Activated CD4-positive, CD25-positive, alpha-beta regulatory T cell treated with anti-CD3 and anti-CD28 coated beads, Interleukin-2, amount 50 U/mL, for 24 hours (primary cell): ENCODE measurements at places on chromosomes 5 and 9.

- no peak for ATAC-seq
These were observed 129.9 kb downstream of the TLE4 start for GRCh38 chr9:79701651-79702050.

- no peak for ATAC-seq
These were observed 797 bp downstream of the FAM78A start for GRCh38 chr9:131275332-131276093.

DNA sequence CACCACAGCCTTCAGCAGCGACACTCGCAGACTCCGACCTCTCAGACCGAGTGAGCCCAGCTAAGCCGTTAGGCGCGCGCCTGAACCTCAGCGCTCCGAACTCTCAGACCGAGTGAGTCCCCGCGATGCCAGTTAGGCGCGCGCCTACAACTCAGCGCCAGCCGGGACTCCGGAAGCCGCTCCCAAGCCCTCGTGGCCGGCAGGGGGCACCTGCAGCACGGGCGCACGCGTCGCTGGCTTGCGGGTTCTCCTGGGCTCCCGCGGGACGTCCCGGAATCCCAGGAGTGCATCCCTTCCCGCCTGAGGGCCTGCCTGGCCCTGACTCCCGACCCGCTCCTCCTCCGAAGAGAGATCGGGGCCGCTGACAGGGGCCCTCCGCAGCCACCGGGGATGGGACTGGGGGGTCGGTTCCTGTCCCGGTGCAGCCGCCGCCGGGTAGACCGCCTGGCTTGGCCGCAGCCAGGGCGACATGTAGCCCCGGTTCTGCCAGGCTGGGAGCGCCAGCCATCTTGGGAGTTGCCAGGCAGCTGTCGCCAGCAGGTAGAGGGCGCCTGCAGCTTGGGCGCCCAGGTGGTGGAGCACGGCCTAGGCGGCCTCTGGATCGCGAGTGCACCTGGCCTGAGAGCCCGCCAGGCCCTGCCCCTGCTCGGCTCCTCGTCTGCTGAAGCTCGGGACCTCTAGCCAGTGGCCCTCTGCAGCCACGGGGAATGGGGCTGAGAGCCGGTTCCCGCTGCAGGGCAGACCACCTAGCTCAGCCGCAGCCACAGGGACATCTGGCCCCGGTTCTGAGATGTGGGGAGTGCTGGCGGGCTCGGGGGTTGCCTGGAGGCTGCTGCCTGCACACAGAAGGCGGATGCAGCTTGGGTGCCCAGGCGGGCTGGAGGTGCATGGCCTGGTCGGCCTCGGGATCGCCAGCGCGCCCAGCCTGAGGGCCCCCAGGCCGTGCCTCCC is at the start of gene ANKRD18A:
Gene ANKRD18A, minus strand, starts transcription at position 114 of the 951 bp plus-strand sequence. CDS start 311 bp downstream, outside the sequence.
- ATAC-seq = peak; percentile 79

DNA sequence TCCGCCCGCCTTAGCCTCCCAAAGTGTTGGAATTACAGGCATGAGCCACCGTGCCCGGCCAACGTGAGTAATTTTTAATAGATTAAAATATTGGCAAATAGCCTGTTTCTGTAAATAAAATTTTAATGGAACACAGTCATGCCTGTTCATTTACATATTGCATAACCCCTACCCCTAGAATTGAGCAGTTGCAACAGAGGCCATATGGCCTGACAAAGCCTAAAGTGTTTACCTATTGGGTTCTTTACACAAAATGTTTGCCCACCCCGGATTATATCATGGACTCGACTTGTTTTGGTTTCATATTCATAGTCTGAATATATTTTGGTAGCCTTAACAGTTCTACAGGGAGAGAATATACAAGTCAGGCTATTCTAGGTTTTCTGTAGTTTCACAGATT is 5.3 kb downstream of the NSA2 start:
- no peak for ATAC-seq

DNA sequence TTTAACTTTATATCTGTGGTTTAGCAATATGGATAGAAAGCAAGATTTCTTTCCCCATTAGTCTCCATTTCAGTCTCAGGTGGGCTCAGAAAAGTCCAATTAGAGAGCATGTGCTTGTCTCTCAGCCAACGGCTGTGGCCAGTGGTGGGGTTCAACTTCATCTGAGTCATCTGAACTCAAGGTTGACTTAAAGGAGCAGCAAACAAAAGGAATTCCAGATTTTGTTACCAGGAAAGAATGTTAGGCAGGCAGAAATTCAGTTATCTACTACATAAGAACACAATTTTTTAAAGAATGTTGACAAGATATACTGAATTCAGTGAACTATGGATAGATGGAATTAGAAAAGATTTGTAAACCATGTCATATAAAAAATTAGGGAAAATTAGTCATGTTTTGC is 784.1 kb downstream of the MAT2B start:
- no peak for ATAC-seq

DNA sequence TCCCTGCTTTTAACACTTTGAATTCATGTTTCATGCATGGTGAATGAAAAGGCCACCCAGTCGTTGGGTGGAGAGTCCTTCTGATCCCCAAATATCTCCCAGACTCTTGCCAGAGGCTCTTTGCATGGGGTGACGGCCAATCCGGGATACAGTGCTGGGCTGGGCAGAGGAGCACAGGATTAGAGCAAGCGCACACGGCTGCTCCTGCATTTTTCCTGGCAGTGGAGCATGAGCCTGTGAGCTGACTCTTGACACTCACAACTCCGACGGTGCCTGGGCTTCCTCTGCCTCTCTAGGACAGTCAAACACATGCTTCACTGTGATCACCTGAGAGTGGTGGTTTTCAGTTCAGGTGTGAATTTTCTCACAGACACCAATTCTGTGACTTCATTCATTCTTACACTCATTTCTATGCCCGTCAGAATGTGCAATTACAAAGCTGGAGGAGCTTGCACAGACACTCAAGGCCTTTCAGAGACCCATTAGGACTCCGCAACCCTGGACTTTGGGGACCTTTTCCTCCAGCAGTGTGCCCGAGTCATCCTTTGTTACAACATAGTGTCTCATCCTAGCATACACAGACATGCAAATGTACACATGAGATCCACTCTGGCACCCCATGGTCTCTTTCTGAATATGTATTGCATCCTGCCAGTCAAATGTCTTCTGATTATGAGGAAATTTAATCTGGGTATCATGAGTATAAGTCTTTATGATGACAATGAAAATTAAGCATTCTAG is 206.6 kb downstream of the ICE1 start:
- ATAC-seq = no peak

- no peak for ATAC-seq
These were observed 45.8 kb upstream of the FCN1 start for GRCh38 chr9:134963546-134963945.

GRCh38 chr9:25442526-25442925 is 235.7 kb downstream of the TUSC1 start:
- no peak for ATAC-seq

DNA sequence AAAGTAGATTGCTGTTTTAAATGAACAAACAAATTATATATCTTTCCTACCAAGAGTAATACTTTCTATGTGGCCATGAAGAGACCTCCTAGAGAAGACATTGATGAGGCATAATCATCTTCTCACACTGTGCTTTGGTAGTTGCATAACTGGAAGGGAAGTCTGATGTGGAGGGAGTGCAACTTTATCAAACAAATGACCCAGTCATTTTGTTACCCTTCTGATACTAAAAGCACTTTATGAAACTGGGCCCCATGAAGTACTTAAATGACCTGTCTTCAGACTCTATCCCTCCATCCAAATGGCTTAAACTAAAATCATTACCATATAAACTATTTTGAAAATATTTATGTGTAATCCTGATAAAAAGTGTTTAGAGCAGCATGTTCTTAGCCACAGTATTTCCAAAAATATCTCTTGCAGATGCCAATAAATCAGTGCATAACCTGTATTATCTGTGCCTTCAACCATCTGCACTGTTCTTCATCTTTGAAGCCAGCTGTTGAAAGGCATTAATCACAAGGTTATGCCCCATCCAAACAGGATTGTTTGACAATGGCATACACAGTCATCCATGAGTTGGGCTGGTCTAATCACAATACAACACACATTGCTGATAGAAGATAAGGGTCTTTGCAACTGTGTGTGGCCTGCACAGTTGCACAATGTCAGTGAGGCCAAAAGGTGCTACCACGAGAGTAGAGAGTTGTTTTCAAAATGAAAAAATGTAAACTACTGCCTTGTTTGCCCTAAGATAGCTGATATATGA is 31.9 kb upstream of the MIER3 start:
- ATAC-seq = no peak

- peak; percentile 55 for ATAC-seq
These were observed 40.1 kb downstream of the MLLT3 start for GRCh38 chr9:20582150-20582549.

- ATAC-seq = peak; percentile 33
These were observed 1.3 kb downstream of the PTCH1 start for GRCh38 chr9:95515272-95516113.

- no peak for ATAC-seq
These were observed 10.8 kb upstream of the PRRC2B start for GRCh38 chr9:131382850-131383729.

DNA sequence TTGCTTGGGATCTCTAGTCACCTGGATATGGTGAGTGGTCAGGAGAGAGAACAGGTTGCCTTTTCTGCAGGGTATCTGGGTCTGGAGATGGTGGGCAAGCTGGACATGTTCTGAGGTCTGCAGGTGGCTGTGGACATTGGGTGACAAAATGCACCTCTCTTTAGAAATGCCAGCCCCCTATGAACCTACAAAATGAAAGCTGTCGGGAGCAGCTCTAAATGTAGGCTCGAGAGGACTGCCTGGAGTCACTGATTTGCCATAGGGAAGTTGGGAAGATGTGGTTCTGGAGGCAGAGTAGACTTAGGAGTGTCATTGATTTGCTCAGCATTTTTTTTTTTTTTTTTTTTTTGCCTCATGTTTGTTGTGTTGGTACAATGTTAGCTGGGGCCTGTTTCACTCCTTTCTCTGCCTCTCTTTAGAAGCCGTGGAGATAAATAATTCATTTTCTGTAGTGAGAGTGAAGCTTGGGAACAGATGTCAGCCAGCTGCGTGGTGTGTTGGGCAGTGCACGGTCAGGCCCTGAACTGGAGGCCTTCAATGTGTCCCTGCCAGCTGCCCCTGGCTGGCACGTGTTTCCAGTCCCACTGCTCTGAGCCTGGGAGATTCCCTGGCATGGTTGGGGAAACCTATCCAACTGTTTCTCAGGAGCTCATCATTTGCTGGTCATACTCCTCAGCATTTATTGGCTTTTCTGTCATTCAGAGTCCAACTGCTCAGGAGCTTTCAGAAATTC is 5.4 kb downstream of the RGS3 start:
- ATAC-seq = no peak

- no peak for ATAC-seq
These were observed 160.3 kb downstream of the SLF1 start for GRCh38 chr5:94778732-94779131.

- no peak for ATAC-seq
These were observed 95.6 kb upstream of the SPOCK1 start for GRCh38 chr5:137594717-137595116.

- no peak for ATAC-seq
These were observed 81.6 kb downstream of the RAI14 start for GRCh38 chr5:34737731-34738130.

DNA sequence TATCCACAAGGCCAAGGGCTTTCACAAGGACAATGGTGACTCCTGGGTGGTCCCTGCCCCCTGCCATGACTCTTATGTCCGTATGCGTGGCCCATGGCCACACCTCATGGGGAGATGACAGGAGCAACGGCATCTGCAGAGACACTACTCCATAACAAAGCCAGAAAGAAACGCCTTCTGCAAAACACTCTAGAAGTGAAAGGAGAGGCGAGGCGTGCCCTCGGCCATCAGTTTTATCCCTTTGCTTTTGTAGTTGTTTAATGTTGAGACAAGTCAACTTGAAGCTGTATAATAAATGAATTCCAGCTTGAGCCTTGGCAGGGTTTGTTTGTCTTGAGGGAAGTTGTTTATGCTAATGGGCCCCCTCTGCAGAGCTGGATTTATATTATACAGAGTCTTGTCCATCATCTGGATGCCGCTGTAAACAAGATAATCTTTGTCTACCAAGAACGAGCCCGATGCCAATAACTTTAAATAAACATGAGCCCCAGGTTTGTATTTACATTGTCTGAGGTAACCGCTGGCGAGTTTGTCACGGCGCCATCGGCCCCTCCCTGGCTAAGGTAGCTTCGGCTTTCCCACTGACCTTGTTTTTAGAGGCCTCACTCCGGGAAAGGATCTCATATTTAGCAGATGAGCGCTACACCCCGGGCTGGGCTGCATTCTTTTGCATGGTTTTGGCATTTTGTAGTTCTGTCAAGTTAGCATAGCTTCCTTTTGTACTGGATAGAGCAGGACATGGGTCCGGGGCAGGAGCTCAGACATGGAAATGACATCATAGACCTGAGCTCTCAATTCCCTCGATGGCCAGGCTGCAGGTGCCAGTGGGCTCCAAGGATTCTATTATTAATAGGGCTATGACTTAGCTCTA is 165.3 kb downstream of the ERCC6L2 start:
- ATAC-seq = no peak

DNA sequence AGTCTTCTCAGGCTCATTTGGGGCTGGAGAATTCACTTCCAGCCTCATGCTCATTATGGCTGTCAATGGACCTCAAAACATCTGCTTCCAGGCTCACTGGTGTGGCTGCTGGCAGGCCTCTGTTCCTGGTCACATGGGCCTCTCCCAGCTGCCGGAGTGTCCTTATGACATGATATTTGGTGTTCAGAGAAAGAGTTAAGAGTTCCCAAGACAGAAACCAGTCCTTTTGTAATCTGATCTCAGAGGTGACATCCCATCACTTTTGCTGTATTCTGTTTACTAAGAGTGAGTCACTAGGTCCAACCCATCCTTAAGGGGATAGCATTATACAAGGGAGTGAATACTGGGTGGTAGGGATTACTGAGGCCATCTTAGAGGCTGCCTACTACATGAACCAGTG is 104.6 kb downstream of the CACNA1B start:
- ATAC-seq = no peak

DNA sequence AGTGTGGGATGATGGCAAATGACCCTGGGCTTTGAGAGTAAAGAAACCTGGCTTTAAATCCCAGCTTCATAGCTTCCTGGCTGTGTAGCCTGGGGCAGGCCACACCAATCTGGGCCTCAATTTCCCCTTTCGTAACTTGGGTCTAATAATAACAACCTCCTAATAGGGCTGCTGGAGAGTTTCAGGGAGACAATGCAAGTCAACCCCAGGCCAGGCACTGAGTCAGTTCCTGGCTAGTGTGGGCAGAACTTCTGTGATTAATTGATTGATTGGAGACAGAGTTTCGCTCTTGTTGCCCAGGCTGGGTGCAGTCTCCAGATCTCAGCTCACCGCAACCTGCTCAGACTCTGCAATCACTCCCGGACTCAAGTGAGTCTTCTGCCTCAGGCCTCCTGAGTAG is 3.3 kb upstream of the SH2D3C start:
- ATAC-seq = no peak

- ATAC-seq = no peak
These were observed 17.6 kb upstream of the FCHO2 start for GRCh38 chr5:72938206-72938605.

GRCh38 chr9:116137581-116137980 is 16.0 kb upstream of the PAPPA start:
- ATAC-seq = no peak

DNA sequence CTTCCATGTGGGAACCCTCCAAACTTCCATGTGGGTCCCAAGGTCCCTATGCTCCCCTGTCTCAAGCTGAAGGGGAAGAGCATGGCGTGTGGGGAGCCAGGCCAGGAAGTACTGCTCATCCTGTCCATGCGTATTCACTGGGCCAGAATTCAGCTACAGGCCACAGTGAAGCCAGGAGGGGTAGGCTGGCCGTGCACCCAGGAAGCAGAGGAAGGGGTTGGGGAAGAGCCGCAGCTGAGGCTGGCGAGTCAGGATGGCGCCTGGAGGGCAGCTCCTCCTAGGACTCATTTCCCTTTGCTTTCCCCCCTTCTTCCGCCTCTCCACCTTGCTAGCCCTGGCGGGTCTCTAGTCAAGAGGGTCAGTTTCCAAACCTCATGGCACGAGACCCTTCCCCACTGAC is 57.4 kb downstream of the ROPN1L start:
- ATAC-seq = no peak

- ATAC-seq = no peak
These were observed 309.0 kb upstream of the FBXL7 start for GRCh38 chr5:15191012-15191411.
